GM23338 (cell line): ENCODE measurements at places on chromosomes 3 and 15. TPM values are rescaled to one million over a fixed set of nuclear protein-coding genes. Genes with fewer than 3 reads are reported as not detected.

GRCh38 chr15:60358935-60359682 is 38.7 kb downstream of the ANXA2 start:
- DNase-seq = no peak

DNA sequence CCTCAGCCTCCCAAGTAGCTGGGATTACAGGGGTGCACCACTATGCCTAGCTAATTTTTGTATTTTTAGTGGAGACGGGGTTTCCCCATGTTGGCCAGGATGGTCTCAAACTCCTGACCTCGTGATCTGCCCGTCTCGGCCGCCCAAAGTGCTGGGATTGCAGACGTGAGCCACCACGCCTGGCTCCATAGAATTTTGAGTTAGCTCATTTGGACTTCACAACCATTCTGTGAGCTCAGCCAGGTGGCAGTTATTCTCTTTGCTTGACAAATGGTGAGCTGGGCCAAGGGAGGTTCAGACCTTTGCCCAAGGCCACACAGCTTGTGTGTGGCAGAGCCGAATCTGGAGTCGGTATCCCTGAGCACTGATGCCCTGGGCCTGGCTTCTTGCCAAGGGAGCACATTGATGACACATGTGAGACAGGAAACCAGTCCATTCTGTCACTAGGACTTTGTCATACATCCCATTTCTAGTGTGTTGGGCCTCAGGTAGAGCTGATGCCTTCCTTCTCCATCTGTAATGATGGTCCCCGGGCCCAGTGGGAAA is 17.6 kb downstream of the PODXL2 start:
- DNase-seq = no peak

DNA sequence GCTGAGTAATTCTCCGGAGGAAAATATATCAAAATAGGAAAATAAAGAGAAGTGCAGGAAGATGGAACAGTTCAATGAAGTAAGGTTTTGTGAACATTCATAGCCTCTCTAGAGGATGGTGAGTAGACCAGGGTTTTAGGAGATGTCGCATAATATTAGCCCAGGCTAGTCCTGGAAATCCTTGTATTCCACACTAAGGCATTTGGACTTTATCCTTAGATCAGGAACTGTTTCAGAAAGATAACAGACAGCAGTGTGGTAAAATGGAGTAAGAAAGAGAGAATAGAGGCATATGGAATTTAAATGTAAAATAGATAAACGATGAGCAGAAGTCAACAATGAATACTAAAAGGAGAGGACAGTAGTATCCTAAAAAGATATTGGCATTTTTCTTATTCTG is 12.1 kb downstream of the COPB2 start:
- no peak for DNase-seq

DNA sequence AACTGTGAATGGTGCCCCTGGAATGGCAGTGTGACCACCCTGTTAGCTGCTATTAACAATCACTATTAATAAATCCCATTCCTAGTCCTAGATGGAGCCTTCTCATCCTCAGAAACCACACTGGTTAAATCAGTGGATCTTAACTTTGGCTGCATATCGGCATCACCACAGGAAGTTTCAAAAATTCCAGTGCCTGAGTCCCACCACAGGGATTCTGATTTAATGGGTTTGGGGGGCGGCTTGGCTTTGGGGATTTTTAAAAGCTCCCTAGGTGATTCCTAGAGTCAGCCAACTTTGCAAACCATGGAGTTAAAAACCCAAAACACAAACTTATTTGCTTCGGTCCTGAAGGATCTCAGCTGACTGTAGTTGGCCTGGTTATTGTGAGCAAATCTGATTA is 3.1 kb downstream of the FAM107A start:
- no peak for DNase-seq

The TMEM43 gene
- polyA plus RNA-seq = 14.8 and 15.9 TPM in 2 replicates

- no peak for DNase-seq
Observed at GRCh38 chr3:123072564-123072963, 5.7 kb downstream of the PDIA5 start.

DNA sequence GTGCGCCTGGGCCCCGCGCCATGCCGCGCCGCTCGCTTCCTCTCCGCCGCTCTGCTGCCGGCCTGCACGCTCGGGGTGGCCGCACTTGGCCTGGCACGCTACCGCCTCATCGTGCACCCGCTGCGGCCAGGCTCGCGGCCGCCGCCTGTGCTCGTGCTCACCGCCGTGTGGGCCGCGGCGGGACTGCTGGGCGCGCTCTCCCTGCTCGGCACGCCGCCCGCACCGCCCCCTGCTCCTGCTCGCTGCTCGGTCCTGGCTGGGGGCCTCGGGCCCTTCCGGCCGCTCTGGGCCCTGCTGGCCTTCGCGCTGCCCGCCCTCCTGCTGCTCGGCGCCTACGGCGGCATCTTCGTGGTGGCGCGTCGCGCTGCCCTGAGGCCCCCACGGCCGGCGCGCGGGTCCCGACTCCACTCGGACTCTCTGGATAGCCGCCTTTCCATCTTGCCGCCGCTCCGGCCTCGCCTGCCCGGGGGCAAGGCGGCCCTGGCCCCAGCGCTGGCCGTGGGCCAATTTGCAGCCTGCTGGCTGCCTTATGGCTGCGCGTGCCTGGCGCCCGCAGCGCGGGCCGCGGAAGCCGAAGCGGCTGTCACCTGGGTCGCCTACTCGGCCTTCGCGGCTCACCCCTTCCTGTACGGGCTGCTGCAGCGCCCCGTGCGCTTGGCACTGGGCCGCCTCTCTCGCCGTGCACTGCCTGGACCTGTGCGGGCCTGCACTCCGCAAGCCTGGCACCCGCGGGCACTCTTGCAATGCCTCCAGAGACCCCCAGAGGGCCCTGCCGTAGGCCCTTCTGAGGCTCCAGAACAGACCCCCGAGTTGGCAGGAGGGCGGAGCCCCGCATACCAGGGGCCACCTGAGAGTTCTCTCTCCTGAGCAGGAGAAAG is 951 bp downstream of the GPR62 start:
- DNase-seq = peak; percentile 91

The ETFA gene
- 61.7 and 69.1 TPM in 2 replicates for polyA plus RNA-seq
